ENCODE measurements at places on chromosomes 1 and 21.
A peak's percentile ranks its signal among the peaks of the same experiment; 100 is the strongest.

GRCh38 chr1:173204693-173205092 lies 2.4 kb downstream of the TNFSF4 start:
- no peaks in the 10 kb centered on the region for H3K36me3 ChIP-seq
- H3K4me1 ChIP-seq: peaks cover 16% of the 10 kb centered on the region
- no peaks in the 10 kb centered on the region for H3K27me3 ChIP-seq
- no peak overlapping the region for H3K4me3 ChIP-seq
- no peak overlapping the region for H3K27ac ChIP-seq
- DNase-seq: no peak

DNA sequence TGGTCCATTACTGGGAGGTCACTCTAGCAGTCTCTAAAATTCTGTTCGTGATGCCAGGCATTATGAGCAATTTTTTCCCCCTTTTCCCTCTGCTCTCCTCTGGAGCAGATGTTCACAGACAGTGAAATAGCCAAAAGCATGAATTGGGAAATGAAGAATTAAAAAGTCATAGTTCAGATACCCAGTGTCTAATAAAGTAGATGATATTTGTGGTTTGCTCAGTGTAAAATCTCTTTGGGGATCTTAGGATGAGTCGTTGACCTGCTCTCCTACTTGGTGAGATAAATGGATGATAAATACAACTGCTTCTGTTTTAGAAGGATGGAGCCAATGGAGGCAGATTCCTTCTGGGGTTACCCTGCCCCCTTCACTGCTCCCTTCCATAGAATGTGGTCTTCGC lies 56.3 kb downstream of the KIAA0040 start:
- no peaks in the 10 kb centered on the region for H3K36me3 ChIP-seq
- DNase-seq: no peak
- no peaks in the 10 kb centered on the region for H3K4me1 ChIP-seq
- H3K27ac ChIP-seq: no peak overlapping the region
- H3K4me3 ChIP-seq: no peak overlapping the region
- H3K27me3 ChIP-seq: no peaks in the 10 kb centered on the region

GRCh38 chr1:208917723-208918122 lies 665.8 kb upstream of the CAMK1G start:
- no peaks in the 10 kb centered on the region for H3K27me3 ChIP-seq
- H3K4me1 ChIP-seq: no peaks in the 10 kb centered on the region
- no peaks in the 10 kb centered on the region for H3K36me3 ChIP-seq
- no peak for DNase-seq
- no peak overlapping the region for H3K27ac ChIP-seq

DNA sequence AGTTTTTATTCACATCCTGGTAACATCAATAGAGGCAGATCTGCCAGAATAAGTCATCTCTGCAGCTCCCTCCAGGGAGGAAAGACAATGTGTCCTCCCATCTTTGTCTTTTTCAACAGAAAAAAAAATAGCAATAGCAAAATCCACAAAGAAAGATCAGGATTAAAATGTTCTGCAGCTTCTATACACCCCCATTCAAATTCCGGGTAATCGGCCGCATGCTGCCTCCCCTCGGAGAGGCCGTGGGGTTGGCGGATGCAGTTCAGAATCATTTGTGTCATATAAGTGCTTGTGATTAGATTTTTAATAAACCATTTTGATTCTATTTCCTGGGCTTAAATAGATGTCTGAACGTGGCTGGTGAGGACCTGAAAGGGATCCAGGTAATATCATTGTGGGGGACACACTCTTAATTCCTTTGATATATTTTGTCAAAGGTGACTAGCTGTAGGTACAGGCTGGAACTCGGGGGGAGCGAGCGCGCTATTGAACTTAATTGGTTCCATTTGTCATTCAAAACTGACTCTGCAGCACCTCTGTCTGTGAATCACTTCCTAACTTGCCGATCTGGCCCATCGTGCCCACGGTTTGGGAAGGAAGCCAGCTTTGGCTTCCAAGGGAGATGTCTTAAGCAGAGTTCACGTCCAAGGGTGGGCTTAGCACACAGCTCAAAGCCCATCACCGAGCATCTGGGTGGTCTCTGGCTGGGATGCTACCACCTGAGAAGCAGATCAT lies 85.6 kb upstream of the ARHGEF16 start:
- DNase-seq: no peak
- no peaks in the 10 kb centered on the region for H3K36me3 ChIP-seq
- peak overlapping the region; percentile 49 for H3K4me3 ChIP-seq
- H3K27ac ChIP-seq: peak overlapping the region; percentile 99
- no peaks in the 10 kb centered on the region for H3K27me3 ChIP-seq
- H3K4me1 ChIP-seq: peaks cover 66% of the 10 kb centered on the region

GRCh38 chr1:170149241-170149640 lies 3.5 kb downstream of the NTMT2 start:
- DNase-seq: no peak
- no peaks in the 10 kb centered on the region for H3K4me1 ChIP-seq
- no peaks in the 10 kb centered on the region for H3K27me3 ChIP-seq
- no peak overlapping the region for H3K27ac ChIP-seq
- no peaks in the 10 kb centered on the region for H3K36me3 ChIP-seq

GRCh38 chr1:164608651-164609057 lies 49.7 kb downstream of the PBX1 start:
- no peak overlapping the region for H3K4me3 ChIP-seq
- no peak for DNase-seq

GRCh38 chr1:101902199-101902598 lies 94.5 kb downstream of the OLFM3 start:
- H3K4me1 ChIP-seq: no peaks in the 10 kb centered on the region
- H3K36me3 ChIP-seq: no peaks in the 10 kb centered on the region
- no peaks in the 10 kb centered on the region for H3K27me3 ChIP-seq
- no peak for DNase-seq
- no peak overlapping the region for H3K4me3 ChIP-seq

- H3K27me3 ChIP-seq: no peaks in the 10 kb centered on the region
- no peak for DNase-seq
- H3K4me3 ChIP-seq: no peak overlapping the region
Measured at GRCh38 chr21:36200081-36200561, 43.5 kb downstream of the DOP1B start.

GRCh38 chr1:147549526-147549925 lies 8.2 kb downstream of the BCL9 start:
- H3K4me1 ChIP-seq: no peaks in the 10 kb centered on the region
- no peaks in the 10 kb centered on the region for H3K27me3 ChIP-seq
- H3K27ac ChIP-seq: no peak overlapping the region
- DNase-seq: no peak
- H3K4me3 ChIP-seq: no peak overlapping the region

GRCh38 chr21:45830221-45830640 lies 151.3 kb upstream of the COL6A1 start:
- no peak overlapping the region for H3K27ac ChIP-seq
- H3K4me1 ChIP-seq: peaks cover 11% of the 10 kb centered on the region
- no peaks in the 10 kb centered on the region for H3K36me3 ChIP-seq
- H3K4me3 ChIP-seq: no peak overlapping the region

GRCh38 chr1:167427848-167428247 lies 90.5 kb downstream of the CD247 start:
- no peak for DNase-seq
- H3K27ac ChIP-seq: no peak overlapping the region
- H3K36me3 ChIP-seq: no peaks in the 10 kb centered on the region
- H3K27me3 ChIP-seq: no peaks in the 10 kb centered on the region
- no peaks in the 10 kb centered on the region for H3K4me1 ChIP-seq

DNA sequence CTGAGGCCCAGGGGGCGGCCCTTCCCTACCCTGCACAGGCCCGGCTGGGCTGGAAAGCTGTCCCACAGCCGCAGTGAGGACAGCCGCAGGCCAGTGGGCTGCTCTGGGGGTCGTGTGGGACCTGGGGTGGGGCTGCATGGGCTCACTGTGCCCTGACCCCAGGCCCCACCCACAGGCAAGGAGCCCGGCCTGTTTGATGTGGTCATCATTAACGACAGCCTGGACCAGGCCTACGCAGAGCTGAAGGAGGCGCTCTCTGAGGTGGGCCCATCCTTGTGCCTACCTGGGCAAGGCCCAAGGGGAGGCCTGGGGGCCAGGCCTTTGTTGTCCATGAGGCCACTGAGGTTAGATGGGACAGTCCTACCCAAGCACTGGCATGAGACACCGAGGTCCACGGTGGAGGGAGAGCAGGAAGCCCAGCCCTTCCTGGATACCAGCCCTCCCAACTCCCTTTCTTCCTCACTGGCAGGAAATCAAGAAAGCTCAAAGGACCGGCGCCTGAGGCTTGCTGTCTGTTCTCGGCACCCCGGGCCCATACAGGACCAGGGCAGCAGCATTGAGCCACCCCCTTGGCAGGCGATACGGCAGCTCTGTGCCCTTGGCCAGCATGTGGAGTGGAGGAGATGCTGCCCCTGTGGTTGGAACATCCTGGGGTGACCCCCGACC lies 1.4 kb upstream of the GJC2 start:
- H3K27ac ChIP-seq: peak overlapping the region; percentile 83
- no peak overlapping the region for H3K4me3 ChIP-seq
- peaks cover 13% of the 10 kb centered on the region for H3K36me3 ChIP-seq
- peaks cover 48% of the 10 kb centered on the region for H3K4me1 ChIP-seq
- DNase-seq: no peak

DNA sequence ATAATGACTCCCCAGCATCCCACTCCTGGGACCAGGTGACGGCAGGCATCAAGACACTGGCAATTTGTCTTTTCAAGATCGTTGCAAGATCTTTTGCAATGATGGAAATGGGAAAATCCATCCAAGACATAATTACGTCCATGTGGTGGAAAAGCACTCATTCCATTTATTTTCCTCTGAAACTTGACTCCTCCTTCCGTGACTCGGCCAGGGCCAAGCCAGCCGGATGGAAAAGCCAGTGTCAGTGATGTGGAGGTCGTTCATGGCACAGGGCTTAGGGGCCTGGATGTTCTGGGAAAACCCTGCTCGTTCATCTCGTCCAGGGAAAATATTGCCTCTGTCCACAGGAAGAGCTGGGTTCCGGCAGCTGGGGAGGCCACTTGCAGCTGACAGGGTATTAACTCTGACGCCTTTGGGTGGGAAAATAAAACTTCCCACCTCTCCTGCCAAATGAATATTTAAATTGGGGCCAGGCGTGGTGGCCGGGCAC lies 46.2 kb downstream of the C1orf198 start:
- DNase-seq: no peak
- no peak overlapping the region for H3K4me3 ChIP-seq
- H3K27me3 ChIP-seq: no peaks in the 10 kb centered on the region
- H3K27ac ChIP-seq: peak overlapping the region; percentile 91

- no peaks in the 10 kb centered on the region for H3K27me3 ChIP-seq
- H3K4me3 ChIP-seq: no peak overlapping the region
- H3K4me1 ChIP-seq: no peaks in the 10 kb centered on the region
Measured at GRCh38 chr1:44848456-44849181, 5.6 kb upstream of the PTCH2 start.

- H3K27me3 ChIP-seq: no peaks in the 10 kb centered on the region
- no peak for DNase-seq
- no peak overlapping the region for H3K27ac ChIP-seq
- no peaks in the 10 kb centered on the region for H3K4me1 ChIP-seq
Measured at GRCh38 chr1:11770011-11770410, 8.0 kb downstream of the C1orf167 start.

- no peaks in the 10 kb centered on the region for H3K36me3 ChIP-seq
Measured at GRCh38 chr21:45944601-45945000, 37.0 kb upstream of the COL6A1 start.

- no peak overlapping the region for H3K27ac ChIP-seq
- no peak overlapping the region for H3K4me3 ChIP-seq
- H3K4me1 ChIP-seq: no peaks in the 10 kb centered on the region
- H3K27me3 ChIP-seq: no peaks in the 10 kb centered on the region
- no peaks in the 10 kb centered on the region for H3K36me3 ChIP-seq
- DNase-seq: no peak
Measured at GRCh38 chr1:116218922-116219321, 107.7 kb downstream of the MAB21L3 start.

DNA sequence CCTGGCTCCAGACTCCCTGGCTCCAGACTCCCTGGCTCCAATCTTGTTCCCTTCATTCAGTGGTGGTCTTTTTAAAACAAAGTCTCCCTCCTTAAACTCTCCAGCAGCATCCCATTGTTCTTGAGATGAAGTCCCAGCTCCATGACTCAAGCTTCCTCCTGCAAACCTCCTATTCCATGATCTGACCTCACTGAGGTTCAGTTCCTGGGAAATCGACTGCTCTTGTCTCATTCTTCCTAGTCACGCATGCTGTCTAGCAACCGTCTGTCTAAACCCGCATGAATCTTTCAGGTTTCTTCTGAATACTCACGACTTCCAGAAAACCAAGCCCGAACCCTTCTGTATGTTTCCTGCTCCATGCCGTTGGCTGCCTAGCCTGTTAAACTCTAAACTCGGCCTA lies 91.9 kb downstream of the RAVER2 start:
- H3K36me3 ChIP-seq: peaks cover 38% of the 10 kb centered on the region
- H3K4me3 ChIP-seq: no peak overlapping the region
- H3K27me3 ChIP-seq: no peaks in the 10 kb centered on the region
- H3K4me1 ChIP-seq: peaks cover 4% of the 10 kb centered on the region

DNA sequence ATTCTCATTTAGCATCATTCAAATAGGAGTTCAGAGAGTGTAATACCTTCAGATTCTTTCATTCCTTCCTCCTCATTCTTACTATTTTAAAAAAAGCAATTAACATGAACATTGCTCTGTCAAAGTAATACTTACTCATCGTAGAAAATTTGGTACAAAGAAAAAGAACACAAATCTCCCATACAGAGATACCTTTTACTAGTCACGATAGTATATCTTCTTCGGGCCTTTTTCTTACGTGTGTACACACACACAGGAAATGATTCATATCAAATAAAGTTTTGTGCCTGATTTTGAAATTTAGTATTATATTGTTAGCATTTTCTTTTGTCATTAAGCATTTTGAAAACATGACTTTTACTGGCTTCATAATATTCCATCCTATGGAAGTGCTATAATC lies 52.9 kb downstream of the NCF2 start:
- no peak overlapping the region for H3K4me3 ChIP-seq
- no peaks in the 10 kb centered on the region for H3K4me1 ChIP-seq

DNA sequence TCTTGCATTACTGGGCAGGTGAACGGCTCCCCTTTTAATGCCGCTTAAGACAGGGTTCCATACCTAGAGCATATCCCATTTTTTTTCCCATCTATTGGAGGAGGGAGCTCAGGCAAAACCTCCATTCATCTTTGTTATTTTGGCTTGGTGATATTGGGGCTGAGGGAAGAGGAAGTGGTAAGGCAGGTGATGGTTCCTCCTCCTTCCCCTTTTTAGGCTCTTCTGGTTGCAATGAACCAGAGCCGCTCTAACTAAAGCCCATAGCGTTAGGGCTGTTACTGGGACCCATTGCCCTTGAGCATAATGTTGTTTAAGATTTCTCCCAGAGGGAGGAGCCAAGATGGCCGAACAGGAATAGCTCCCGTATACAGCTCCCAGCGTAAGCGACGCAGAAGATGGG lies 21.1 kb downstream of the PYHIN1 start:
- no peak overlapping the region for H3K27ac ChIP-seq
- H3K27me3 ChIP-seq: no peaks in the 10 kb centered on the region
- DNase-seq: no peak
- no peak overlapping the region for H3K4me3 ChIP-seq

GRCh38 chr1:98523256-98523655 lies 138.3 kb upstream of the SNX7 start:
- DNase-seq: no peak
- H3K36me3 ChIP-seq: no peaks in the 10 kb centered on the region
- no peak overlapping the region for H3K4me3 ChIP-seq
- no peaks in the 10 kb centered on the region for H3K27me3 ChIP-seq

GRCh38 chr1:92443893-92444292 lies 42.8 kb downstream of the GFI1 start:
- H3K36me3 ChIP-seq: no peaks in the 10 kb centered on the region
- no peak overlapping the region for H3K27ac ChIP-seq
- H3K4me3 ChIP-seq: no peak overlapping the region
- no peaks in the 10 kb centered on the region for H3K4me1 ChIP-seq
- no peak for DNase-seq
- H3K27me3 ChIP-seq: no peaks in the 10 kb centered on the region

Data from thoracic aorta (tissue), 2 donors.